ENCODE measurements at places on chromosomes 11 and 22. TPM values are rescaled to one million over a fixed set of nuclear protein-coding genes. Genes with fewer than 3 reads are reported as not detected.
A peak's percentile ranks its signal among the peaks of the same experiment; 100 is the strongest.

Gene OR4A16
- total RNA-seq, result not detected

Gene IL18BP
- total RNA-seq, result 19.0 TPM

Gene RTN4RL2
- total RNA-seq, result 0.97 TPM

Gene DDI1
- not detected for total RNA-seq

DNA sequence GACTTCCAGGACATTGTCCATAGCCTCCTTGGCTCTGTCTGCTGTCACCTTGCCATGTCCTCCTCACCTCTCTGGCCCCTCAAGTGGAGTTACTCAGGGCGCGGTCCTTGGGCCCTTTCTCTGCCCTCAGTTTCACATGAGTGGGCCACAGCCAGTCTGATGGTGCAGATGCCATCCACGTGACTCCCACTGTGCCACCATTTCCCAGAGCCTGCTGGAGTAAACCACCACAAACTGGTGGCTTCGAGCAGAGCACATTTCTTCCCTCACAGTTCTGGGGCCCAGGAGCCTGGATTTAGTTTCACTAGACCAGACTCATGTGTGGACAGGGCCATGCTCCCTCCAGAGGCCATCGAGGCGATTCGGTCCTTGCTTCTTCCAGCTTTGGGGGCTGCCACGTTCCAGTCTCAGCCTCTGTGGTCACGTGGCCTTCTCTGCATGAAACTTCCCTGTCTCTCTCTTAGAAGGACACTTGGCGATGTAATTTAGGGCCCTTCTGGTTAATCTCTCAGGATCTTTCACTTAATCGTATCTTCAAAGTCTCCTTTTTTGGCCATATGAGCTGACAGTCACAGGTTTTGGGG is 14.6 kb downstream of the SMARCB1 start:
- no peak for DNase-seq

- no peak for DNase-seq
Observed at GRCh38 chr11:7974668-7975067, 9.4 kb upstream of the NLRP10 start.

GRCh38 chr11:46672381-46672839 is 28.0 kb downstream of the ARHGAP1 start:
- no peak for DNase-seq

DNA sequence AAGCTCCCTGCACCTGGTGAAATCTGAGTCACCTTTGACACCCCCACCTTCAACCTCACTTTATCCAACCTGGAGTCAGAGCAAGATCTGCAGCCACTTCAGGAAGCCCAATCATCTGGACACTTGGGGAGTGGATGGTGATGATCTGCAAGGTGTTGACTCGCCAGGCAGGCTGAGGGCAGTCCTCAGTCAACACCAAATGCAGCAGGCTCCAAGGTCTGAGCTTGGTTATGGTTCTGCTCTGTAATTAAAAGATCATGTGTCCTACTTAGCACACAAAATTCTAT is 446.9 kb downstream of the BRD1 start:
- DNase-seq, result no peak

- DNase-seq, result peak; percentile 16
Observed at GRCh38 chr22:29269731-29270474, 1.8 kb downstream of the EWSR1 start.

DNA sequence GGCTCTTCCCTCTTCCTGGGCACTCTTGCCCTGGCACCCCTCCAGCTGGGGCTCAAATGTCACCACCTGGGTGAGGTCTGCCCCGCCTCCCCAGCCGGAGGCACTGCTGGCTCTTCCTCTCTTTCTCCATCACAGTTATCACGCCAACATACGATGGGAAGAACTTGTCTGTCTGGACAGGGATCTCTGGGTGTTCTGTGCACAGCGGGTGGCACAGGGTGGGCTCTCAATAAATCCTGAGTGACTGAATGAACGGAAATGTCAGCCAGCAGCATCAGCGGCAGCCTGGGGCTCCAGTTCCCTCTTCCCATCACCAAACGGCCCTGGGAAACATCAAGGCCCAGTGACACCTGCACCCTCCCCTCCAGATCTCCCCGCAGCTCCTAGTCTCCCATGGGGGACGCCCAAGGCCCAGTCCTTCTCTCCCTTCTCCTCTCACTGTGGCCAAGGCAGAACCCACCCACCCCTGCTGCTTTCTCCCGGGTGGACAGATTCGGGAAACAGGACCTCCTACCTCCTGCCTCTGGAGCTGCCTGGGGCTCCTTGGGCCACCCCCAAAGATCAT is 440 bp upstream of the SLC25A45 start:
- no peak for DNase-seq

DNA sequence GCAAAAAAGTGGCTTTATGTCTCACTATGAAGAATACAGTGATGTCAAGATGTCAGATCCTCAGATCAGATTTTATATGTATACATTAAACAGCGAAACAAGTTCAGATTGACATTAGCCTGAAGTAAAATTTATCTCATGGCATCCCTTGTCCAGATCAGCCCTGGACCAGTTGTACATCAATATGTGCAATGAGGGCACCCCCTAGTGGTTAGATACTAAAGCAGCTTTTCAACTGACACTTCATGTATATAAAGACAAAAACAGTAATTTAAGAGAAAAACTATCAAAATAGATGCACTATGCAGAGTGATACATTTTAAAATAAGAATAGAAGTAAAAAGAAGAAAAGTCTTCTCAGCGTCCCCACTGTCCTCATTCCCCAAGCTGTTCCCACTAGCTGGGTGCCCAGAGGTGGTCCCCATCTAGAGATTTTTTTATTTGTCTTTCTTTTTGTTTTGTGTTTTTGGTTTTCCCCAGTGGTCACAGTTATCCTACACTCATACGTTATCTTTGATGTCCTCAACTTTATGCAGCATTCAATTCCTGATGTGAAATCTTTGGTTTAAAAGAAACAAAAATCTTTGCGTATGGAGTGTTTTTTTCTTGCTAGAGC is 2193.4 kb upstream of the RAG2 start:
- peak; percentile 21 for DNase-seq

DNA sequence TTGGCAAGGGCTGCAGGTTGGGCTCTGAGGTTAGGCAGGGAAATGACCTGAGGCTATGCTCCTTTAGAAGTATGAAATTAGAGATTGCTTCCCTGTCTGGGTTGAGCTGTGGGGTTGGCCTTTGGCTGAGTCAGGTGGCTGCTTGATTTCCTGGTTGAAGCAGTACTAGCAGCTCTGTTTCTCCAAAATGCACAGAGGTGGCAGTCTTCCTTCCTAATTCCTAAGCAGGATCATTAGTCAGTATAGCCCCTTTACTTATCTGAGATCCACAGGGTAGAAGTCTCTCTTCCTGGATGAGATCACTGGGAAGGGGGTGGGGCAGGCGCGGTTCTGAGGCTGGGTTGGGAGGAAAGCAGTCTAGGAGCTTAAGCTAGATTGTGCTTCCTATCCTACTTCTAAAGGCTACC is 1917.5 kb downstream of the LRRC4C start:
- DNase-seq, result no peak

GRCh38 chr11:5065027-5065426 is 4.3 kb upstream of the OR52E1 start:
- no peak for DNase-seq

GRCh38 chr11:27921472-27921871 is 186.5 kb downstream of the KIF18A start:
- no peak for DNase-seq

DNA sequence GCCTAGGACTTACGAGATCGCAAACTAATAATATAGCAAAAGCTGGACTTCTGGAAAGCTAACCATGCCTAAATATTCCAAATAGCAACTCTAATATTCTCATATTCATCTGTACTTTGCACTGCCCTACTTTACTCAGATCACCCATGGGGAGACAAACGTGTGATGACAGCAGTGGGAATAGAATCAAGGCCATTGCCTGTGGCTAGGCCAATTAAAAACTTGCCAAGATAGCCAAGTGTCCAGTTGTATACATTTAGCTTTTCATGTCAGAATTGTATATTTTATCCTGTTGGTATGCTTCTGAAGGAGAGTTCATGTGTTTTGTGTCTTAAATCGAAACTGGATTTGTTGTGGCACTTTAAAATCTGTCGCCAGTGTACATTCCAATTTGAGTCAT is 1.2 kb upstream of the CEP126 start:
- no peak for DNase-seq

- no peak for DNase-seq
Observed at GRCh38 chr22:49017482-49018329, 810.0 kb downstream of the BRD1 start.

DNA sequence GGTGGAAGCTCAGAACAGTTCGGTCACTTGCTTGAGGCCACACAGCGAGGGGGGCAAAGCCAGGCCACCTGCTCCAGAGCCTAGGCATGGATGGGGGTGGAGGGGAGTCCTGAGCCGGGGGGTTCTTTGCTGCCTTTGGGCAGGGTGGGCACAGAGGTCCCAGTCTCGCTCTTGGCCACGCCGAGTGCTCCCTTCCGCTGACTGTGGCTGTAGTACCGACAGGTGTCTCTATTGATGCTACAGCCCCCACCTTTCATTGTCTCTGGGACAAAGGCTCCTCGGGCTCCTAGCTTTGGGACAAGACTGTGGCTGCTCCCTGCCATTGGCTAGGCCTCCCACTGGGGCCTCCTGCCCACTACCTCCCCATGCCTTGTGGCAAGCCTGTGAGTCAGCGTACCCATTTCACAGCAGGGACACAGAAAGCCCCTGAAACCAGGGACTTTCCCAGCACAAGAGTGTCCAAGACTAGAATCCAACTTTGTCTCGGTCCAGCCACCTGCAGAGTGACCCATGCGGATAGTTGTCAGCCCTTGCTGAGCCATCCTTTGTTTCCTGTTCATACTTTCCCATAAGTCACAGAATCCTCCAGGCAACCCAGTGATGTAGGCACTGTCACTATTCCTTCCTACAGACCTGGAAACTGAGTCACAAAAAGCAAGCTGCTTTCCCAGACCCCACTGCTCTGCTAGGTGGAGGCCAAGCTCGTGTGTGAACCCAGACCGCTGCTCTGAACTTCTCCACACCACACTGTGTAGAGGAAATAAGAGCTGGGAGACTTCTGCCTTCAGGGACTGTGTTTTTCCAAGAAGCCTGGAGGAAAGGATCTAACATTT is 17.2 kb downstream of the MYEOV start:
- peak; percentile 42 for DNase-seq

GRCh38 chr11:86161837-86162236 is 82.7 kb upstream of the EED start:
- DNase-seq, result no peak

GRCh38 chr22:30427871-30428270 is 2.3 kb downstream of the MTFP1 start:
- DNase-seq, result no peak

GRCh38 chr11:19268909-19269308 is 28.2 kb upstream of the E2F8 start:
- no peak for DNase-seq

Measured in activated T-cell treated with anti-CD3 and anti-CD28 coated beads, Interleukin-2, amount 50 U/mL, for 72 hours (primary cell).